ENCODE measurements at places on chromosomes 13 and 19.

GRCh38 chr13:39036212-39036611, 1.7 kb downstream of the PROSER1 start:
- DNase-seq: no peak

DNA sequence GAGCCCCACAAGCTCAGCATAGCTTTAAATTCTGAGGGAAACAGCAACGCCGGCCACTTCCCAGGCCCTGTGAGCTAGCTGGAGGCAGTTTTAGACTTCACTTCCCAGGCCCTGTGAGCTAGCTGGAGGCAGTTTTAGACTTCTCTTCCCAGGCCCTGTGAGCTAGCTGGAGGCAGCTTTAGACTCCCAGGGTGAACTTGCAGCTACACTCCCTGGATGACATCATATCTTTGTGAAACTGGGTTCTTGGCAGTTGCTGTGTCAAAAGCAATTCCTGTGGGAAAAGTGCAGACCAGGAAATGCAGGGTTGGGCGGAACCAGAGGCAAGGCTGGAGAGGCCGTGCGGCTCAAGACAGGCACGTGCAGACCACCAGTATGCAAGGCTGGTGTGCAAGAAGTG, 12.7 kb downstream of the SOX1 start:
- no peak for DNase-seq

DNA sequence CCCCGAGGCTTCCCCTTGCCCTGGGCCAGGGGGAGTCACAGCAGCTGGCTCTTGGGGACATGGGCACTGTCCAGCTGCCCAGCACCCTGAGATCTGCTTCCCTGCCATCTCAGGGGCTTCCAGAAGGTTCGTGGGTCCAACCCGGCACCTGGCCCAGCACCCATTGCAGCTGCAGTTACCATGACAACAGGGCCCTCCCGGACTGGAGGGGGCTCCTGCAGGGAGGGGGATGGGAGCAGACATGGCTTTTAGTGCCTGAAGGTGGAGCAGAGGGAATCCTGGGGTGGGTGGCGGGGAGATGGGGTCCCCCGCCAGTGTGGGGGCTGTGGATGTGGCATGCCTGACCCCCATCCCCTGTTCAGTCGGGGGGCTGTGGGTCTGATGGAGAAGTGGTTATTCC, 14.7 kb downstream of the PIN1 start:
- no peak for DNase-seq

DNA sequence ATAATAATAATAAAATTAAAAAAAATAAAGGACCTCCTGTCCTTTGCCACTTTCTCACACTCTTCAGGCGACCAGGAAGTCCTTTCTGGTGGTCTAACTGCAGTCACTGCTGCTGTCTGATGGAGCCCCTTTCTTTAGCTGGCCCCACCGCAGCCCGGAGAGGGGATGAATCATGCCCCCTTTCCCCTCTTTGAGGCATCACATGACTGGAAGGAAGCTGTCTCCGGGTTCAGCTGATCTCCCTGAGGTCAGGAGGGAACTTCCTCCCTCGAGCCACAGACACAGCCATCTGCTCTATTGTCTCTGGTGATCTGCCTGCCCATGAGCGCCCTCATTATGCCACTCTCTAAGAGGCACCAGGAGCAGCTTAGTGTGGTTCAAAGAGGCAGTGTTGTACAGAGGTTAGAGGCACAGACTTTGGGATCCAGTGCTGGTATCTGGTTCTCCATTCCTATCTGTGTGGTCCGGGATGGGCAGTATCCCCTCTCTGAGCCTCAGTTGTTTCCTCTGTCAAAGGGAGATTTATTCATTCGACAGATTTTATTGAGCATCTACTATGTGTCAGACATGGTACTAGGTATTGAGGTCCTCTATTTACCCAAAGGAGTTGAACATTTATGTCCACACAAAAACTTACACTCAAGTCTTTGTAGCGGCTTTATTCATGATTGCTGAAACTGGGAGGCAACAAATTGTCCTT, 30.0 kb downstream of the VAV1 start:
- DNase-seq: peak; percentile 47

DNA sequence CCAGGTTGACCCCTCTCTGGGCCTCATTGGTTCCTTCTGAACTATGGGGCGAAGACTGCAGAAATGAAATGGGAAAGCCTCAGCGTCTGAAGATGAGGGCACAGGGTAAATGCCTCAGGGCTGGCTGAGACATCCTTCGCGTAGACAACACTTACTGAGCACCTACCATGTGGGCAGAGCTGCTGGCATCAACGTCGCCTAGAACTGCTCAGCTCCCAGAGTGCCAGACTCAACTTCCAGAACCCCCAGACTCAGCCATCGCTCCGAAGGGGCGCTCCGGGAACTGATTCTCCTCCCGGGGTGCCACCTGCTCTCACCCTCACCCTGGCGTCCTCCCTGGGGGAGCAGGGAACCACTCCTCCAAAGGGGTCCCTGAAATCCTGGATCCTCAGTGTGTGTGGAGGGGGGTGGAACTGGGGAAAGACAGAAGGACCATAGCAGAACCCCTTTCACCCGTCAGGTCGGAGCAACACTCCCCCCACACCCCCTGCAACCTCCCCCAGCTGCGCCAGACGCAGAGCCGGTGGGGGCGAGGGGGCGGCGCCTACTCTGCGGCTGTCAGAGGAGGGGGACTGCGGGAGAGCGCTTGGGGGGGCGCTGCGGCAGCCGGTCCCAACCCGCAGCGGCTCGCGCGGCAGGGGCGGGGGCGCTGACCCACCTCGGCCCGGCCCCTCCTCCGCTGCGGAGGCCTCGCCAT, 8.2 kb upstream of the NFIC start:
- DNase-seq: no peak

DNA sequence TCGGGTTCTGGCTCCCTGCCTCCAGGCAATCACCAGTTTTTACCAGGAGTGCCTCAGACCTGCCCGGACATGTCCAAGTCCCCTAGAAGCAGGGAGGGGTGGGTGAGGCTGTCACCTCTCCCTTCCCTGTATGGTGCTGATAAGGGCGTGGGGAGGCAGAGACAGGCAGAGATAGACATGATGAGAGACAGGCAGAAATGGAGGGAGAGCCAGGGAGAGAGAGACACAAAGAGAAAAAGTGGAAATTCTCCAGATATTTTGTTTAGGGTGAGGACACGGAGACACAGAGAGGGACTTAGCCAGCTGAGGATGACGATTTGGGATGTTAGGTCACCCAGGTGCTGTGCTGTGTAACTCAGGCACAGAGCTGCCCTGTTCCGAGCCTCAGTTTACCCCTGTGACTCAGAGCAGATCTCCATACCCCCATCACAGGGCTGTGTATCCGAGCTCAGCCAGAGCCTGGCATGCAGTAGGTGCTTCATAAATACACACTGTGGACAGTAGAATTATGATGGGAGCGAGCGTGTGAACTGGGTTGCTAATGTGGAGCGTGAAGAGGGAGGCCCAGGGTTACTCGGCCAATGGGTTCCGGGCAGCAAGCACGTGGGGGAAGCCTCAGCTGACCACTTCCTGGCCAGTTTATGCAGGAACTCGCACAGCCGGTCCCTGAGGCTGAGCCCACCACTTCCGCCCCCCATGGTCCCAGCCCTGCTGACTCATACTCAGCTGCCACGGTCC, 11.9 kb upstream of the GDF15 start:
- DNase-seq: peak; percentile 40

DNA sequence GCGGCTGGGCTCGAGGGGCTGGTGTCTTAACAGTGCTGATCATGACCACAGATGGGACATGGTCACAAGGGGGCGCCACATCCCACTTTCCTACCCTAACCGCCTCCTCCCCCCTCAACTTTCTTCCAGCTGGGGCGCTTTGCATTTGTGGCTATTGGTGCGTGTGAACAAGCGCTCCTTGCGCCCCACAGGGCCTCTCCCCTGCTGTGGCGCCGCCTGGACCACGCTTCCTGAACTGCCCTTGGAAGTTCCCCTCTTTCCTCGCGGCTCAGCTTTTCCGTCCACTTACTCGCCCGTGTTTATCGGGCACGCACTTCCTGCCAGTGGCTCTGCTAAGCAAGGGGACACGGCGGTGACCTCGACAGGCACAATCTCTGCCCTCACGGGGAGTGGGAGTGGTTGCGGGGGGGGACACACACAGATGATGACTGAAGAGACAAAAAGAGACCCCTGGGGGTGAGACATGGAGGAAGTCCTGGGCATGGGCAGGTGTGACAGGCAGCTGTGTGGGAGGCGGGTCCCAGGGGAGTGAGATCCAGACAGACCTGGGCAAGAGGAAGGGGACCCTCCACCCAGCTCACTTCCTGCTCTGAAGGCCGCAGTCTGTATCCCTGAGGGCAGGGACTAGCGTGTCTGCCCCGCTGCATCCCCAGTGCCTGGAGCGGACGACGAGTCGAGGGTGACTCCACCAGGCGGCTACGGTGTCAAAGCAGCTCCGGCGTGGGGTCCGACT, 40.3 kb downstream of the ZNF787 start:
- DNase-seq: peak; percentile 45

GRCh38 chr19:45768655-45768983, 433 bp downstream of the SIX5 start:
- DNase-seq: no peak

GRCh38 chr13:51041126-51041525, 69.9 kb downstream of the C13orf42 start:
- no peak for DNase-seq

DNA sequence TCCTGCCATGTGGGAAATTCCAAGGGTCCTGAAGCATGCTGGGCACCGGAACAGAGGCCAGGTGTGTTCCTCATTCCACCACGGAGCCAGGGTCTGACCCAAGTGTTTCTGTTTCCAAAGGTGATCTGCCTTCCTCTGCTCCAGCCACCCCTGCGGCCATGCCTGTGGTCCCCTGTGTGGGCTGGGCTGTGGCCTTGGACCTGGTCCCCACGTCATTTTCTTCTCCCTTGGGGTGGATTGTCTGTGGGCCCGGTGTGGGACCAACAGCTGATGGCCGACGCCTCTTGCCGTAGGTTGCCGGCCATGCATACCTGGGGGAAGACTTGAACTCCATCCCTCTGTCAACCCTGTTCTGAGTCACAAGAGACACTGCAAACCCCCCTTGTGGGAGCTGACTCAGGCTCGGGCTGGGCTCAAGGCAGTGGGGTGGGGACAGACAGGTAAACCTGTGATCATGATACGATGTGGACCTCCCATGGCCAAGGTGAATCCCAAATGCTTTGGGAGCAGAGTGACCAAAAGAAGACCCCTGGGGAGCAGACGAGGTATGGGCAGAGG, 35.0 kb downstream of the ATP11A start:
- DNase-seq: no peak

DNA sequence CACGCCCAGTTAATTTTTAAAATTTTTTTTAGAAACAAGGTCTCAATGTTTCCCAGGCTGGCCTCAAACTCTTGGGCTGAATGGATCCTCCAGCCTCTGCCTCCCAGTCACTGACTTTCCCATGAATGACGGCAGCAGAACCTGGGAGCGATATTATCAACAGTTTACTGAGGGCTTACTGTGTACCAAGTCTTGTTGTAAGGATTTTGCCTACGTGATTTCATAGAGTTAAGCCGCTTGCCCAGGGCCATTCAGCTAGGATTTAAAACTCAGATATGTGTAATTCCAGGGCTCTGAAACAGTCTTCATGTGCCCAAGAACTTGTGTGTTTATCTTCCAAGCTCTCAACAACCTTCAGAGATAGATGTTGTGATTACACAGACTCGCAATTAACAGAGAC, 6.0 kb upstream of the KXD1 start:
- DNase-seq: no peak

Data from stimulated activated CD8-positive, alpha-beta memory T cell treated with anti-CD3 and anti-CD28 coated beads, Interleukin-4, amount 100 ng/mL, for 1 hour (primary cell).